Chondrocyte (in vitro differentiated cells): ENCODE measurements at places on chromosomes 1 and 21.

- no peak for DNase-seq
Measured at GRCh38 chr1:200410566-200410878, 686 bp upstream of the ZNF281 start.

GRCh38 chr21:28431527-28432200 is 561.0 kb downstream of the LTN1 start:
- DNase-seq, result no peak

GRCh38 chr1:54795356-54795665 is 5.8 kb downstream of the TTC22 start:
- DNase-seq, result no peak

- no peak for DNase-seq
Measured at GRCh38 chr1:35856964-35857363, 26.0 kb upstream of the AGO1 start.

DNA sequence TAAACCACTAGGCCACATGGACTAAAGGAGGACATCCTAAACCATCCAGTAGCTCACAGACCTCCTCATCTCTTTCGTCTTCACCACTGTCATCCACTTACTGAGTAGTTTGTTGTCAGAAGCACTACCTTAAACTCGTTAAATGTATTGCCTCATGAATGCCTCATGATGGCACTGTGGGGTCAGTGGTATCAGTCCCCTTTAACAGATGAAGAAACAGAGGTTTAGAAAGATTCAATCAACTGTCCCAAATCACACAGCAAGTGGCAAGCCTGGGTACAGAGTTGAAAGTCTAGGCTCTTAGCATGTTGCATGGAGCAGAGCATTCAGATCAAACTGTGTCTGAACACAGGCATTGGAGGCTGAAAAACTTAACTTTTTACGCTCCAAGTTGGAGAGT is 183.6 kb upstream of the KIAA0040 start:
- DNase-seq, result no peak

DNA sequence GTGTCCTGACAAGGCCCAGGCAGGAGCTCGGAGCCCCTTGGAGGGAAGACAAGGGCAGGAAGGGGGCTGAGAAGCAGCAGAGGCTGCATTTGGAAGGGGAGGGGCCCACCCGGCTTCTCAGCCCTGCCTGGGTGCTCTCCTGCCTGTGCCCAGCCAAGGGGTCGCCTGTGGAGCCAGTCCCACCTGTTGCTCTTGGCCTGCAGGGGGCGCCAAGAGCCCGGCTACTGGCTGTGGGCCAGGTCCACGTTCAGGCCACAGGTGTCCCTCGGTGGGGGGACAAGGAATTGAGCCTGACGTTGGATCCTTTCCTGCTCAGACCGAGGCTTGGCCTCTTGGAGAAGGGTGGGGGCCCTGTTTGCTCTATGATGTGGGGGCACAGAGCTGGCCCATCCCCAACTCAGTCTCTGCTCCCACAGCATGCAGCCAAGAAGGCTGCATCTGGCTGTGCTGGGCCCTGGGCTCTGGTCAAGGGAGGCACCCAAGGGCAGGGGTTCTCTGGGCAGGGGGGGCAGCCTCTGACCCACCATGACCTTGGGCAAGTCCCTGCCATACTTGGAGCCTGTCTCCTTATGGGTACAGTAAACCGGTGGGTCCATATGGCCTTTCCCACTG is 10.9 kb downstream of the WNT4 start:
- no peak for DNase-seq

- DNase-seq, result no peak
Measured at GRCh38 chr1:61659061-61659460, 65.9 kb downstream of the TM2D1 start.

- DNase-seq, result no peak
Measured at GRCh38 chr1:92756537-92756936, 28.4 kb downstream of the EVI5 start.

GRCh38 chr1:203714446-203714845 is 50.5 kb upstream of the LAX1 start:
- no peak for DNase-seq

- no peak for DNase-seq
Measured at GRCh38 chr21:34808569-34809204, 139.9 kb downstream of the CLIC6 start.

- no peak for DNase-seq
Measured at GRCh38 chr1:203547147-203547546, 53.2 kb downstream of the OPTC start.

DNA sequence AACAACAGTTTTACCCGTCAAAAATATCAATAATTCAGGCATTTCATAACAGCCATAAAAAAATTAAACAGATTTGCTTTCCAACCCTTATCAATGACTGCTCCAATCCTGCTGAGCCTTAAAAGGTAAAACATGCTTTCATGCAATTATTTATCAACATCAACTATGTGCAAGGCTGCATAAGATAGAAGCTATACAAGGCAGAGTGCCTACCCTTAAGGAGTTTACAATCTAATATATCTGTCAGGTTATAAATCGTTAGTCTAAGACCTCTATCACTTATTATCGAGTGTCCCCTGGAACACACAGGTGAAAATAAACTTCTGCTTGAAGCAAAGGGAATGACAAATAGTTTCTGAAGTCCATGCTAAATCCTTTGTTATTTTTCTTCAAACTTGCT is 1.8 kb downstream of the ERRFI1 start:
- DNase-seq, result no peak

GRCh38 chr1:202283991-202284390 is 57.7 kb downstream of the UBE2T start:
- DNase-seq, result no peak

- no peak for DNase-seq
Measured at GRCh38 chr1:48066936-48067335, 69.8 kb upstream of the TRABD2B start.

DNA sequence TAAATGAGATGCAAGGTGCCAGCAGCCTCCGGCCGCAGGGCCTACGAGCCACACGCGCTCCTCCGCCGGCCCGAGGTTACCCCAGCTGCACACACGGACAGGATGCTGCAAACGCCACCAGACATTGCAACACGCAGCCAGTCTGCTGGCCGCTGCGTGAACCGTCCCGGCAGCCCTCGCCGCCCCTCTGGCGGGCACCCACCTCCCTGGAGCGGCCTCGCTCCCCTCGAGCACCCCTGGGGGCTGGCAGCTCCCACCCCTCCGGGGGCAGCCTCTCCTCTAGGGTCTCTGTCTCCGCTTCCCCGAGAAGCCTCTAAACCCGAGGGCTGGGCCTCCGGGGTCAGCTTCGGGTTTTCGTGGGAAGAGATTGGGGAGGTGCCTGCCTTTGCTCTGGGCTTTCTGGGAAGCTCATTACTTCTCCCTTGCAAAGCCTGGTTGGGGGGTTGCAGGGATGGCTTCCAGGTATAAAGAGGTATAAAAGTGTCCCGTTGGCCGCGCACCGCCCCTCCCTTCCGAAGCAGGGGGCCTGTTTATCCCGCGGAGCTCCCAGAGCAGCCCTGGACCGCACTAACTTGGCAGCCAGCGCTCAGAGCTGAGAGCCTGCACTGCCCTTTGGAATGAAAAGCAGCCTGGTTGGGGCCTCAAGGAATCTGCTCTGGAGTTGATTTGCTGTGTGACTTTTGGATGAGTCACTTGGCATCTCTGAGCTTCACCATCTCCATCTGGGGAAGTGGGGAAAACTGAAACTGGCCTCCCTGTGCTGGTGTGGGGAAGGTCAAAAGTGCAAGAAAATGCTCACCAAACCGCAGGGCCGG is 21.8 kb downstream of the DHRS3 start:
- DNase-seq, result no peak
